WTC11 (cell line): ENCODE measurements at places on chromosomes 1 and 21. TPM values are rescaled to one million over a fixed set of nuclear protein-coding genes. Genes with fewer than 3 reads are reported as not detected.

The LCE6A gene
- not detected in 3 replicates for total RNA-seq

The GJC2 gene
- total RNA-seq, result 0.72 to 1.2 TPM (median 0.87 TPM) in 3 replicates

The TNFAIP8L2 gene
- total RNA-seq, result 0.15 TPM in 1 of 3 replicates, not detected in the others

The DLGAP3 gene
- 8.2 to 11.3 TPM (median 9.7 TPM) in 3 replicates for total RNA-seq

DNA sequence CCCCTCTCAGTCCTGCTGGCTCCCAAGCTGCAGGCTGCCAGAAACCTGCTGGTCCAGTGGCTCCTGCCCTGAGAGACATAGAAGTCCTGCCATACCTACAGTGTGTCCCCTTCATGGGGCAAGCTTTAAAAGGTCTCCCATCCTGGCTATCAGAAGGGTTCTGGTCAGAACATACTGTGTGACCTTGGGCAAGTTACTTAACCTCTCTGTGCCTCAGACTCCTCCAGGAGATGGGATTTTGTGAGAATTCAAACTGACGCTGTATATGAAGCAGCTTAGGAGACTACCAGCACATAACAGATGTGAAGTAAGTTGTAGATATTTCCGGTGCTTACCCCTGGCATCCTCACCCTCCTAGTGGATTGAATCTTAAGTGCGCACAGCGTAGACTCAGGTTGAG is 8.7 kb upstream of the GJB5 start:
- no peaks in the 10 kb centered on the region for H3K36me3 ChIP-seq
- H3K27ac ChIP-seq, result no peak overlapping the region
- H3K27me3 ChIP-seq, result peaks cover 8% of the 10 kb centered on the region
- no peak for DNase-seq
- peaks cover 15% of the 10 kb centered on the region for H3K4me1 ChIP-seq
- H3K4me3 ChIP-seq, result no peak overlapping the region

DNA sequence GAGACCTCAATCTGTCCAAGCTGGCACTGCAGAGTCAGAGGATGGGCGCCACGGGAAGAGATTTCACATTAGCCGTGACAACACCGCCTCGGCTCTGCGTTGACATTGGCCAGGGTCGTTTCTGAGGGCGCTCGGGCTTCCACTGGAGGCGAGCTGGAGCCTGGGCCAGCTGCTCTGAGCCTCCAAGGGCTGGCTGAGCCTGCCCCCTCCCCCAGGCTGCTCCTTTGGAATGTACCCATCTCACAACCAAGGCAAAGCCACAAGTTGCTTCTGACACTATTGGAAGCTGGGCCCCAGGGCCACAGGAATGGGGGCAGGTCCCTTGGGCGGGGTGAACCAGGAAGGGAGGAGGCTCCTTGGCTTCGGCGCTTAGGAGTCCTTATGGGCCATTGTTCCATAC is 12.7 kb downstream of the GPR3 start:
- peak; percentile 74 for DNase-seq

DNA sequence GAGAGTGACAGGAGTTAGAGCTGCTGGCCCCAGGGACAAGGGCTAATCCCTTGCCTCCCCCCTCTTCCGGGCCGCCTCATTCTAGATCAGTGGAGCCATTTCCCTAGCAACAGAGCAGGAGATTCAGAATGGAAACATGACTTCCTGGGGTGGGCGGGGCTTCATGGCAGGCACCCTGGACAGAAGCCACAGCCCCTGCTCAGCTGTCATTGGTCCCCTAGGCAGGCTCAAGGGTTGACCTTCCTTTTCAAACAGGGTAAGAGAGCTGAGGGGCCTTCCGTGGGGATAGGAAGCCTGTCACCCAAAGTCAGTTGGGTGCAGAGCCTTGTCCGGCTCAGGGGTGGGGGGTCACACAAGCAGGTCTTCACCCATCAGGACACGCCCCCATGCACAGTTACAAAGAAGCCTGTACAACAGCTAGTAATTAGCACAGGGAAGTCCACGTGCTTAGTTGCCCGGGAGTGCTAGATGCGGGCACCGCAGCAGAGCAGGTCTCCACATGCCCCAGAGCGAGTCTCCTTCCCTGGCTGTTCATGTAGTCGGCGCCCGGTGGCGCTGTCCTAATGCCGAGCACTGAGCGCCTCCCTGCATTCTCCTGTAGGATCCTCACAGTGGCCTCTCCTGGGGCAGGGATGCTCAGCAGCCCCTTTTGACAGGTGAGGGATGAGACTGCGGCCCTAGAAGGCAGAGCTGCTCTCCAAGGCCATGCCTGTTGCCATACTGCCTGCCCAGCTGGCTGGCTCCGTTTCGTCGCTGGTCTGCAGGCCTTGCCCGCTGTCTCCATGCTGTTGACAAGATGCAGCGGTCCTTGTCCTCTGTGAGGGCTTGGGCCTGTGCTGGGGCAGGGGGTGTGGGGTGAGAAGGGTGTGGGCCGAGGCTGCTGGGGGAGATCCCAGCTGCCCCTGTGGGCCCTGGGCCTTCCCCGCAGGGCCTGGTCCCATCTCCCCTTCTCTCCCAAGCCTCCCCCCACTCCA is 5.1 kb downstream of the TMEM201 start:
- no peaks in the 10 kb centered on the region for H3K36me3 ChIP-seq
- H3K27ac ChIP-seq, result no peak overlapping the region; the same call in 1 of the 2 replicates

GRCh38 chr1:91684481-91685196 is 184.0 kb downstream of the CDC7 start:
- no peak overlapping the region for H3K27ac ChIP-seq
- no peaks in the 10 kb centered on the region for H3K36me3 ChIP-seq
- H3K4me3 ChIP-seq, result no peak overlapping the region
- no peaks in the 10 kb centered on the region for H3K27me3 ChIP-seq

DNA sequence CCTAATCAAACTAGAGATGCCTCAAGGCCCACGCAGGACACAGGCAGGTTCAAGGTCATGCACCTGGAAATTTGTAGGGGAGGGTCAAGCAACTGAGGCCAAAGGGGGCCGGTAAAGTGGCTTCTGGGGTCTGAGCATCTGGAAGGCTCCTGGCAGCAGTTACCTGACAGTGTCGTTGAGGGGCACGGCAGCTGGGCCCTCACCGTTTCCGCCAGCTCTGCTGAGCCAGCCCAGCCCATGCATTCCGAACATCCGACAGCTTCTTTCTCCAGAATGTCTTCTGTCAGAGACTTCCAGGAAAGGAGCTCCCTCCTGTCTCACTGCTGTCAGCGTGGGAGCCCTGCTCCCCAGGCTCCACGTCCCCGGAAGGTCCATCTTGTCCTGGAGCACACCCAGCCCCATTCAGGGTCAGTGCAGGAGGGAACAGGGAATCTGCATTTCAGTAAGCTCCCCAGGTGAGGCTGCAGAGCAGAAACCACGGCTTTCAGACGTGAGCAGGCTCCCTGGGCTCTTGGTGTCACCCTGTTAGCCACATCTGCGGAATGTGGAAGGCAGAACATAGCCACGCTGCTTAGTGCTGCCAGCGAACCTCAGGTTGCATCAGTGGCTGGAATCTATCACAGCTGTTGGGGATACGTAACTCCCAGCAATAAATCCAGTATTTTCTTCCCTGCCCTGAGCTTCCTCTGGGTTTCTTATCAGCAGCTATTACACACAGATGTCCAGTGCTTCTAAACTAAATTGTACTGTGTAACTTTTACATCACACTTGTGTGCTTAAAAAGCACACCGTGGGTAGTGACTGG is 36.3 kb upstream of the FAM3B start:
- no peak for DNase-seq
- H3K36me3 ChIP-seq, result peaks cover 7% of the 10 kb centered on the region
- H3K27me3 ChIP-seq, result no peaks in the 10 kb centered on the region
- peaks cover 24% of the 10 kb centered on the region for H3K4me1 ChIP-seq

DNA sequence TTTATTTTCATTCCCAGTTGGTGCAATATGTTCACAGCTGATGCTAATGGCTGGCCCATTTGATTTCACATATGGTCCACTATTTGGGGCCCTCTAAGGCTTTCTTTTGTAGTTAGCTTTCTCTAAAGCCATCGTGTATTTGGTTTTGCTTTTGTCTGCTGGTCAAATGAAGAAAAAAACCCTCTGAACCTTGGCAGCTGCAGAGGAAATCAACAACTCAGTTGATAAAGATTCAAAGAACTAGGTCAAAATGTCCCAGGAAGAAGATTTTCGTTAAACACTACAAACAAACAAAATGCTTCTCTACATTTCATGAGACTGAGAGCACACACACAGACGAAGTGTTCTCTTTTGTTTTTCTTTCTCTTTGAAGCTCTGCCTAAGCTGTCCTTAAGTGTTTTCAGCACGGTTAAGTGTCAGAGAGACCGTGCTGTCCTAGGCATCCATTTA is 655.0 kb downstream of the RWDD3 start:
- peaks cover 17% of the 10 kb centered on the region for H3K4me1 ChIP-seq
- H3K27ac ChIP-seq, result peak overlapping the region; percentile 67; the same call in 1 of the 2 replicates
- H3K27me3 ChIP-seq, result no peaks in the 10 kb centered on the region
- H3K4me3 ChIP-seq, result no peak overlapping the region
- no peak for DNase-seq
- peaks cover 5% of the 10 kb centered on the region; the same call in 1 of the 2 replicates for H3K36me3 ChIP-seq

- no peaks in the 10 kb centered on the region for H3K4me1 ChIP-seq
- DNase-seq, result no peak
- no peak overlapping the region for H3K4me3 ChIP-seq
- peaks cover 84% of the 10 kb centered on the region for H3K27me3 ChIP-seq
- H3K36me3 ChIP-seq, result 0 out of 2 replicates have a peak, but pooled peaks cover 3% of the 10 kb centered on the region
These were observed 10.4 kb upstream of the WNT3A start for GRCh38 chr1:227996187-227996950.

GRCh38 chr1:176801514-176802020 is 338.6 kb downstream of the PAPPA2 start:
- peaks cover 34% of the 10 kb centered on the region for H3K4me1 ChIP-seq
- H3K36me3 ChIP-seq, result no peaks in the 10 kb centered on the region
- no peak for DNase-seq
- no peak overlapping the region for H3K27ac ChIP-seq
